ENCODE measurements at places on chromosomes 3 and 15. TPM values are rescaled to one million over a fixed set of nuclear protein-coding genes. Genes with fewer than 3 reads are reported as not detected.

FEZF2 gene
- total RNA-seq: not detected

DISP2 gene
- 1.4 TPM for total RNA-seq

COL6A5 gene
- 0.06 TPM for total RNA-seq

SKIC8 gene
- 57.4 TPM for total RNA-seq

RASL12 gene
- 12.6 TPM for total RNA-seq

GORASP1 gene
- total RNA-seq: 51.3 TPM

DPPA2 gene
- 0.41 TPM for total RNA-seq

DMXL2 gene
- 68.6 TPM for total RNA-seq

CCR9 gene
- 0.18 TPM for total RNA-seq

B3GNT5 gene
- 12.5 TPM for total RNA-seq
